ENCODE measurements at places on chromosomes 2 and 18. TPM values are rescaled to one million over a fixed set of nuclear protein-coding genes. Genes with fewer than 3 reads are reported as not detected.

PRKRA gene
- polyA plus RNA-seq = 44.3 TPM

TMEM178A gene
- 0.60 TPM for polyA plus RNA-seq

TMEM185B gene
- polyA plus RNA-seq = 24.8 TPM

CDKL4 gene
- 0.60 TPM for polyA plus RNA-seq

FAM237A gene
- not detected for polyA plus RNA-seq

POTEC gene
- not detected for polyA plus RNA-seq

SP140 gene
- 0.75 TPM for polyA plus RNA-seq

FKBP7 gene
- 34.7 TPM for polyA plus RNA-seq

PLEK gene
- 0.02 TPM for polyA plus RNA-seq

NOL4 gene
- polyA plus RNA-seq = 0.49 TPM

LNPK gene
- polyA plus RNA-seq = 5.0 TPM
